ENCODE measurements at places on chromosomes 3 and 15. TPM values are rescaled to one million over a fixed set of nuclear protein-coding genes. Genes with fewer than 3 reads are reported as not detected.

Gene CHRD
- total RNA-seq, result 0.11 TPM

Gene STAG1
- 42.9 TPM for total RNA-seq

Gene PARP15
- 2.3 TPM for total RNA-seq

Gene GLDN
- total RNA-seq, result 0.31 TPM

Gene TMIE
- total RNA-seq, result 0.83 TPM

Gene CISH
- 3.1 TPM for total RNA-seq

Gene ERC2
- total RNA-seq, result 1.9 TPM

GRCh38 chr3:28295898-28296490 is 52.5 kb upstream of the ZCWPW2 start:
- no peaks in the 10 kb centered on the region for H3K36me3 ChIP-seq
- DNase-seq, result no peak
- no peaks in the 10 kb centered on the region for H3K4me1 ChIP-seq

DNA sequence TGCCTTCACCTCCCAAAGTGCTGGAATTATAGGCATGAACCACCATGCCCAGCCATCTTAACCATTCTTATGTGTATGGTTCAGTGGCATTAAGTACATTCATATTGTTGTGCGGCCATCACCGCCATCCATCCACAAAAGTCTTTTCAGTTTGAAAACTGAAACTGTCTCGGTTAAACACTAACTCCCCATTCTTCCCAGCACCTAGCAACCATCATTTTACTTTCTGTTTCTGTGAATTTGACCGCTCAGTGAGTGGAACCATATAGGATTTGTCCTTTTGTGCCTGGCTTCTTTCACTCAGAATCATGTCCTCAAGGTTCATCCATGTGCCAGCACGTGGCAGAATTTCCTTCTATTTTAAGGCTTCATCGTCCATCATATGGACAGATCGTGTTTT is 5.8 kb downstream of the MCM2 start:
- no peaks in the 10 kb centered on the region for H3K4me1 ChIP-seq
- no peaks in the 10 kb centered on the region for H3K27me3 ChIP-seq
- H3K4me3 ChIP-seq, result no peak overlapping the region
- no peak overlapping the region for H3K27ac ChIP-seq

- H3K36me3 ChIP-seq, result no peaks in the 10 kb centered on the region
- no peak for DNase-seq
- no peak overlapping the region for H3K27ac ChIP-seq
- H3K4me1 ChIP-seq, result peaks cover 17% of the 10 kb centered on the region
Observed at GRCh38 chr3:23751212-23751723, 54.5 kb upstream of the UBE2E1 start.

- no peak overlapping the region for H3K4me3 ChIP-seq
- DNase-seq, result no peak
- peaks cover 99% of the 10 kb centered on the region for H3K36me3 ChIP-seq
- H3K27ac ChIP-seq, result peak overlapping the region; percentile 9
- H3K27me3 ChIP-seq, result no peaks in the 10 kb centered on the region
Observed at GRCh38 chr3:71041371-71041770, 542.2 kb downstream of the FOXP1 start.

- no peak overlapping the region for H3K27ac ChIP-seq
- H3K36me3 ChIP-seq, result peaks cover 91% of the 10 kb centered on the region
- no peak overlapping the region for H3K4me3 ChIP-seq
- no peaks in the 10 kb centered on the region for H3K27me3 ChIP-seq
- H3K4me1 ChIP-seq, result no peaks in the 10 kb centered on the region
Observed at GRCh38 chr15:50628421-50628820, 58.2 kb downstream of the TRPM7 start.

- no peaks in the 10 kb centered on the region for H3K4me1 ChIP-seq
- DNase-seq, result no peak
- no peak overlapping the region for H3K27ac ChIP-seq
- H3K36me3 ChIP-seq, result no peaks in the 10 kb centered on the region
- no peaks in the 10 kb centered on the region for H3K27me3 ChIP-seq
Observed at GRCh38 chr3:138051947-138052802, 42.2 kb downstream of the CLDN18 start.

- no peak for DNase-seq
- no peaks in the 10 kb centered on the region for H3K4me1 ChIP-seq
- no peak overlapping the region for H3K27ac ChIP-seq
- no peaks in the 10 kb centered on the region for H3K27me3 ChIP-seq
- peaks cover 48% of the 10 kb centered on the region for H3K36me3 ChIP-seq
Observed at GRCh38 chr3:125582707-125583106, 12.6 kb downstream of the OSBPL11 start.

DNA sequence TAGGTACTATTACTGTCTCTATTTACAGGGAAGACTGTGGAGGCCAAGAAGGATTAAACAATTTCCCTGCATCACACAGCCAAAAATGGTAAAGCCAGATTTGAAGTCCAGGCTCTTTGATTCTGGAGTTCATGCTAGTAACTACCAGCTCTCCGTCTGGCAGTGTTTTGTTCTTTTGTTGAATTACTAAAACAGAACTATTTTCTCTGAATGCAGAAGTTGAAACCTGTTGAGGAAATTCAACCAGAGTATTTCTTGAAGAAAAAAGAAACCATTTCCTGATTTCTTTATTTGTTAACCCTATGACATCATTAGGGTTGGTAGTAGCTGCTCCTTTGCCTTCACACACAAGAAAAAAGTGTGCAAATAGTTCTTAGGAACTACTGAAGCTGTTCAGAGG is 34.3 kb downstream of the CRTC3 start:
- no peak for DNase-seq
- H3K4me1 ChIP-seq, result peaks cover 13% of the 10 kb centered on the region
- no peaks in the 10 kb centered on the region for H3K27me3 ChIP-seq

GRCh38 chr3:95464346-95464745 is 1350.0 kb upstream of the EPHA6 start:
- no peaks in the 10 kb centered on the region for H3K36me3 ChIP-seq
- H3K4me3 ChIP-seq, result no peak overlapping the region
- no peaks in the 10 kb centered on the region for H3K4me1 ChIP-seq
- DNase-seq, result no peak
- no peaks in the 10 kb centered on the region for H3K27me3 ChIP-seq

DNA sequence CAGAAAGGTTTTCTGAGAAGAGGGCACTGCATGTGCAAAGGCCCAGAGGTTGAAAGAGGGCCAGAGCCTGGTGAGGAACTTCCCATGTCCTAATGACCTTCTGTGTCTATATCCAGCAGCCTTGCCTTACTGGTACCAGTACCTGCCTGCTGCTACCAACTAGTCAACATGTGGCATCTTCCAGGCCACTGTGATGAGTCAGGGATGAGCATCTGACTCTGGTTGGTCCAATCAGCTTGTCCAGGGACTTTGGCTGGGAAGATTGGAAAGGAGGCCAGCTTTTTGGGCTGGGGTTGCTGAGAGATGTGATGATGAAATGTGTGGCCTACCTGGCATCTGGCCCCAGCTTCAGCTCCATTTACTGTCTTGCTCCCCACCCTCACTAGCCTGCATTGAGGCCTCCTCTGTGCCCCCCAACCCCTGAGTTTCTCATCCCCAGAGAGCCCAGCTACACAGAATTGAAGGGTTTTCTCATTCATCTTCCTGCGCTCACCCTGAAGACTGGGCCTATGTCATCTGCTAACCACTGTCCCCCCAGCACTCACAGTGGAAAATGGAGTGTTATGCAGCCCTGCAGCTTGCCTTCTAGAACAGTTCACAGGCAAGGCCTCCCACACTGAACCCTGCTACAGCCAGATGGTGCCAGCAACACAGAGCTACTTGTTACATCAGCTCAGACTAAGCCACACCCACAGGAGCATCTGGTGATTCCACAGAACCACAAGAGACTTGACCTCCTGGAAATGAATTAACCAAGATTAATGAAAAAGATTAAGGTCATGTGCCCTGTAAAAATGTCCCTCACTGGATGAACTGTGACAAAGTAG is 1.3 kb upstream of the TWF2 start:
- no peak for DNase-seq
- H3K27ac ChIP-seq, result peak overlapping the region; percentile 95
- H3K27me3 ChIP-seq, result no peaks in the 10 kb centered on the region
- H3K4me3 ChIP-seq, result peak overlapping the region; percentile 84
- H3K4me1 ChIP-seq, result peaks cover 49% of the 10 kb centered on the region

DNA sequence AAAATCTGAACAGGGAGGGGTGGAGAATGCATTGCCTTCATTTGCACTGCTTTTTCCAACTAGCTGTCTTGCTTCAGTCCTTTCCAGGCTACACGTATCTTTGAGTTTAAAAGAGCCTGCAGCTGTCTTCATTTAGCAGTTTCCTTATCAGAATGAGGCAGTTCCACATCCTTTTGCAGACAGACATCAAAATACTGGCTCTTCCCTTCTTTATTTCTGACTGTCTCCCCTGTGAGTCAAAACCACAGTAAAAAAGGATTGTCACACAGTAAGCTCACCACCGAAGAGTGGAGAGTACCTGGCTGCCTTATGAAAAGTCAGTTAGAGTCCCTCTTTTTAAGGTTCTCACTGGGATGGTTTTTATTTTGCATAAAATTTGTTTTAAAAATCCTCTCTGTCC is 205.5 kb upstream of the CD96 start:
- H3K27ac ChIP-seq, result no peak overlapping the region
- H3K27me3 ChIP-seq, result no peaks in the 10 kb centered on the region
- no peak for DNase-seq
- no peak overlapping the region for H3K4me3 ChIP-seq
- no peaks in the 10 kb centered on the region for H3K4me1 ChIP-seq

- peaks cover 54% of the 10 kb centered on the region for H3K4me1 ChIP-seq
- no peaks in the 10 kb centered on the region for H3K36me3 ChIP-seq
Observed at GRCh38 chr3:113138839-113139743, 72.3 kb upstream of the BOC start.

DNA sequence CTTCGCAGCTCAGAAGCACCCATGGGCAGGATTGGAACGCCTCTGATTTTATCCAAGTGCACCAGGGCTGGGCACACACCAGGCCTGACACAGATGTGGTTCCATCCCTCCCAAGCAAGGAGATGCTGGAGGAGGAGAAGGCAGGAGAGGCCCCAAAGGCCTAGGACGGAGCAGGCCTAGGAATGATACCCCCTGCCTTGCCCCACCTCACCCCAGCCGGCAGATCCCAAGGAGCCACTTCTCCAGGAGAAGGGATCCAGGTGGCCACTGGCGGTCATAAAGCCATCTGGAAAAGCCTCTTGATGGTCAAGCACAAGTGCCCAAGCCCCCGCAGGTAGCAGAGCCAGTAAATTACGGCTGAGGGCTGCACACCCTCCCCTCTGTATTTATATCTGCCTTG is 211.8 kb downstream of the TBC1D2B start:
- H3K4me1 ChIP-seq, result no peaks in the 10 kb centered on the region
- DNase-seq, result no peak
- H3K4me3 ChIP-seq, result no peak overlapping the region
- no peak overlapping the region for H3K27ac ChIP-seq
- no peaks in the 10 kb centered on the region for H3K36me3 ChIP-seq
- no peaks in the 10 kb centered on the region for H3K27me3 ChIP-seq

DNA sequence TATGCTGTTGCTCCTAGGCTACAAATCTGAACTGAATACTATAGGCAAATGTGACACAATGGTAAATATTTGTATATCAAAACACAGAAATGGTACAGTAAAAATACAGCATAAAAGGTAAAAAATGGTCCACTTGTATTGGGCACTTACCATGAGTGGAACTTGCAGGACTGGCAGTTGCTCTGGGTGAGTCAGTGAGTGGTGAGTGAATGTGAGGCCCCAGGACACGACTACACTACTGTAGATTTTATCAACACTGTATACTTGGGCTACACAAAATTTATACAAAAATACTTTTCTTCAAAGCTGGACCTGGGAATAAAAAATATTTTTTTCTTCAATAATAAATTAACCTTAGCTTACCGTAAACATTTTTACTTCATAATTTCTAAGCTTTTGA is 41.6 kb upstream of the DUT start:
- H3K36me3 ChIP-seq, result no peaks in the 10 kb centered on the region
- no peak for DNase-seq
- H3K27me3 ChIP-seq, result no peaks in the 10 kb centered on the region
- H3K27ac ChIP-seq, result no peak overlapping the region
- peaks cover 8% of the 10 kb centered on the region for H3K4me1 ChIP-seq

DNA sequence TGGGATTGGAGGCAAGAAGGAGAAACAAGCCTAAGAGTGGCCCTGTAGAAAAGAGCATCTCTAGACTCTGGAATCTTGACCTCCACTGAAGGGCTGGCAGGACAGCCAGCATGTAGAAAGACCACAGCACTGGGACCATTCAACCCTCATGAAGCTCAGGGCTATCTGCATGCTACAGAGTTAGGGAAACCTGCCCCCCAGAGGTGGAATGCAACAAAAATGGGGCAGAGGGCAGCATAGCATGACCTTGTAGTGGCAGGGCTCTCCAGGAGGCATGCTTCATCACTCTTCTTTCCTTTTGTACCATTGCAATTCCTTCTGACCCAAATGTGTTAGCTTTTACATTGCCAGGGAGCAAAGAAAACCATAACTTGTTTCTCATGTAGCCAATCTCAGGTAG is 445.4 kb downstream of the EPHB1 start:
- no peaks in the 10 kb centered on the region for H3K4me1 ChIP-seq
- no peaks in the 10 kb centered on the region for H3K36me3 ChIP-seq
- no peak overlapping the region for H3K27ac ChIP-seq
- no peak for DNase-seq
- no peaks in the 10 kb centered on the region for H3K27me3 ChIP-seq

- peaks cover 4% of the 10 kb centered on the region for H3K4me1 ChIP-seq
- DNase-seq, result no peak
- peak overlapping the region; percentile 82 for H3K4me3 ChIP-seq
- no peaks in the 10 kb centered on the region for H3K36me3 ChIP-seq
- H3K27me3 ChIP-seq, result no peaks in the 10 kb centered on the region
Observed at GRCh38 chr15:68056097-68056865, 2.2 kb downstream of the PIAS1 start.

GRCh38 chr3:155423526-155424322 is 130.2 kb upstream of the STRIT1 start:
- no peaks in the 10 kb centered on the region for H3K27me3 ChIP-seq
- no peaks in the 10 kb centered on the region for H3K4me1 ChIP-seq
- no peaks in the 10 kb centered on the region for H3K36me3 ChIP-seq
- no peak for DNase-seq
- H3K4me3 ChIP-seq, result no peak overlapping the region
- H3K27ac ChIP-seq, result no peak overlapping the region

DNA sequence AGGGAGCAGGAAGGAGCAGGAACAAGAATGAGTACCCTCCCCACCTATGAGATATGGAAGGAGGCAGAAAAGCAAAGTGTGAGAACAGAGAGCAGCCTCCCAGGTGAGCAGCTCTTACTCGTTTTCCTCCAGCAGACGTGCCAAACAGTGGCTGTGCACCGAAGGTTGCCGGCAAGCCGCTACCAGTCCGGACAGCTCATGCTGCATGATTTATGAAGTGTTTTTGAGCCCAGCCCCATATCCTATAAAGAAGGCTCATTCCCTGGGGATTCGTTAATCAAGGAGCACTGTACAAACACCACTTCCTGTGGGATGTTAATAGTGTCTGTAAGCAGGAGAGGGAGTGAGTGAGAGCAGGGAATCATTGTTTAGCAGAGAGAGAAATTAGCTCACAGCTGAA is 118.3 kb upstream of the FOXB1 start:
- H3K4me1 ChIP-seq, result peaks cover 15% of the 10 kb centered on the region
- H3K27ac ChIP-seq, result no peak overlapping the region
- no peaks in the 10 kb centered on the region for H3K36me3 ChIP-seq

Measured in esophagus squamous epithelium (tissue), 5 donors.